ENCODE measurements at places on chromosomes 16 and 17.

GRCh38 chr17:46777943-46778915 lies 40.3 kb downstream of the WNT3 start:
- no peak for DNase-seq

GRCh38 chr16:12833926-12834325 lies 30.2 kb upstream of the CPPED1 start:
- no peak for DNase-seq

DNA sequence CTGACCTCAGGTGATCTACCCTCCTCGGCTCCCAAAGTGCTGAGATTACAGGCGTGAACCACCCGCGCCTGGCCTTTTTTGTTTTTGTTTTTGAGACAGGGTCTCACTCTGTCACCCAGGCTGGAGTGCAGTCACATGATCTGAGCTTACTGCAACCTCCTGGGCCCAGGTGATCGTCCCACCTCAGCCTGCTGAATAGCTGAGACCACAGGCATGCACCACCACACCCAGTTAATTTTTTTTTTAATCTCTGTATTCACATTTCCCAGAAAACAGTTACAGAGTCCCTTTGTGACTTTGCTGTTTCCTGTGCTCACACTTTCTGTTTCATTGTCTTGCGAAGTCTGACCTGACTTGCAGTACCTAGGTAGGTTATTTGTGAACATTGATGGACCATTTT lies 2.7 kb downstream of the CLUAP1 start:
- no peak for DNase-seq

GRCh38 chr17:80253631-80254395 lies 6.8 kb upstream of the RNF213 start:
- no peak for DNase-seq

DNA sequence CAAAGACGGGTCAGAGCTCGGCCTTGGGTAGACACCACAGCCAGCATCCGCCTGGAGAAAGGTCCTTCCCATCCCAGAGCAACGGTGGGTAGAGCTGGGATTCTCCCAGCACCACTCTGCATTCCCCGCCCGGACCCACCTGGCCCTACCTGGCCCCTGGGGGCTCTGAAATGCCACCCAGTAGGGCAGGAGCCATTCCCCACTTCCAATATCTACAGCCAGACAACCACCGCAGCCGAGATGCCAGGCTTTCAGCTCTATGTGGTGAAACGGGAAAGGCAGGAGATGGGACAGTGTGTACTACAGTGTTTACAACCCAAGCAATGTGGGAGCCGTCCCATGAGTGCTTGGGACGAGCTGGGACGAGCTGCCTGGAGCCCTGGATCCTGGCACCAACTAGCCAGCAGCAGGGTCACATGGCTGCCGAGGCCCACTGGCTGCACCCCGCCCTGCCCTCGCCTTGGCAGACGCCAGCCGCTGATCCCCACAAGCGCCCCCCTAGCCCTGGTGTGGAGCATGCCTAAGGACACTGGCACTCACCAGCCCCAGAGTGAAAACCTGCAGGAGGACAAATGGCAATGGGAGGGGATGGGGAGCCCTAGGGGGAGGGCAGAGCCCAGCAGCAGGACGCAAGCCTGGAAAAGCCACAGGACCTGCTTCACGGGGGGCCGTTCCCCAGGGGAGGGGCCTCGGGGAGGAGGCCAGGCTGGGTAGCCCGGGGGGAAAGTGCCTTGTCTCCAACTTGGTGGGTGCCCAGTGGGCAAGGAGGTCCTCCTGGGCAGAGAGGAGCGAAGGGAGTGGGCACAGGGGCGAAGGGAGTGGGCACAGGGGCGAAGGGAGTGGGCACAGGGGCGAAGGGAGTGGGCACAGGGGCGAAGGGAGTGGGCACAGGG lies 13.5 kb downstream of the TMC6 start:
- no peak for DNase-seq

DNA sequence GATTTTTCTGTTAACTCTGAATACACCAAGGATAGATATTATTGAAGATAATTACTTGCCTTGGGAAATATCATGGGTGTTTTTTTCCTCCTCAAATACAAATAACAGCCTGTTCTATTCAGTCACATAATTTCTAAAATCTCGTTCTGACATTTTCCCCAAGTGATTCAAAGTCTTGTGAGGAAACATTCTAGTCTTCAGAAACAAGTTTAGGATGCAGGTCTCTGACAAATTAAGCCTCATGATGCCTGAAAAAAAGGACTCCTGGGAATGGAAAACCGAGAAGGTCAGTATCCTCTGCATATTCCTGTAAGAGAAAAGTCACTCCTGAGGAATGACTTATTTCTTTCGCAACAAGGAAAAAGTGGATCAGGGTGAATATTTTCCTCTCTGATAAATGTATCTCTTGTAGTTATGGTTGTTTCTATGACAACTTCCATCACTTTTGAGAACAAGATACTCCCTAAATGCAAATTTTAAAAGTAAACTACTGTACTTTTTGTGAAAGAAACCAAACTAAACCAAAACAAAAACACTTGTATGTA lies 384.6 kb downstream of the CNTNAP4 start:
- no peak for DNase-seq

- DNase-seq, result peak; percentile 33
Measured at GRCh38 chr17:27602721-27603420, 28.1 kb upstream of the LGALS9 start.

DNA sequence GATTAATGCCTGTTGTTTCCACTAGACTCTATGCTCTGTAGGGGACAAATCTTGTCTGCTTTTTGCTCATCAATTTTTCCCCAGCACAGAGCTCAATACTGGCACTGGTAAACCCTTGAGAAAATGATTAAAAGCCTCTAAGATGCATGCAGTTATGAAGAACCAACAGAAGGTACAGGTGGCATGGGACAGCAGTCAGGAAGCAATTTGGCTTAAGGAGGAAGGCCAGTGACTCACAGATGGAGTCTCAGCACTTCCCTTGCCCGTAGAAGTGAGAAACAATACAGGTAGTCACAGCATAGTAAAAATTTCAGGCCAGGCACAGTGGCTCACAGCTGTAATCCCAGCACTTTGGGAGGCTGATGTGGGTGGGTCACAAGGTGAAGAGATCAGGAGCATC lies 504.7 kb upstream of the RBFOX1 start:
- DNase-seq, result no peak

DNA sequence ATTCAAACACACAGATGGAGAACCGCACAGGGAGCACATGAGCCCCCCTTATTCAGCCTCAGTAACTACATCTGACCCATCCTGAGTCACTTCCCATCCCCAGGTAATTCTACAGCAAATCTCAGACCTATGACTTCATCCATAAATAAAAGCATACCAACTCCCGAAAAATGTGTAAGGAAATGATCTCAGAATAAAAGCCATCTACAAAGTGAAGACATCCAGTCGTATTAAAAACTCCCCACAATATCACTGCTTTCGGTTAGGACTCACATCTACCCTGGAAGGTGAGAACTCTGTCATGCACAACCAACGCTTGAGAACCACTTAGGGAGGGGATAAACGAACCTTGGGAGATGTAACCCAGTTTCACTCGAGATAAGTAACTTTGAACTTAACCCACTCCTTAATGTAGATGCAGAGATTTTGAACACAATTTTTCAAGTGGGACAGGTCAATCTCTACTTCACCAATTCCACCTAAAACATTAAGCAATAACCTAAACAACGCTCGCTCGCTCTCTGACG lies 1.3 kb downstream of the USP36 start:
- DNase-seq, result no peak

- no peak for DNase-seq
Measured at GRCh38 chr16:51952500-51952899, 594.4 kb downstream of the TOX3 start.

- DNase-seq, result no peak
Measured at GRCh38 chr16:6967796-6968320, 364.8 kb upstream of the RBFOX1 start.

GRCh38 chr16:85522842-85523601 lies 90.1 kb upstream of the GSE1 start:
- DNase-seq, result peak; percentile 97

GRCh38 chr17:29143894-29144293 lies 36.3 kb downstream of the MYO18A start:
- peak; percentile 77 for DNase-seq

- no peak for DNase-seq
Measured at GRCh38 chr16:1176280-1176897, 23.5 kb downstream of the CACNA1H start.

- DNase-seq, result no peak
Measured at GRCh38 chr16:66088681-66089080, 277.8 kb upstream of the CDH5 start.

- peak; percentile 76 for DNase-seq
Measured at GRCh38 chr16:88770461-88771293, 14.3 kb downstream of the PIEZO1 start.

DNA sequence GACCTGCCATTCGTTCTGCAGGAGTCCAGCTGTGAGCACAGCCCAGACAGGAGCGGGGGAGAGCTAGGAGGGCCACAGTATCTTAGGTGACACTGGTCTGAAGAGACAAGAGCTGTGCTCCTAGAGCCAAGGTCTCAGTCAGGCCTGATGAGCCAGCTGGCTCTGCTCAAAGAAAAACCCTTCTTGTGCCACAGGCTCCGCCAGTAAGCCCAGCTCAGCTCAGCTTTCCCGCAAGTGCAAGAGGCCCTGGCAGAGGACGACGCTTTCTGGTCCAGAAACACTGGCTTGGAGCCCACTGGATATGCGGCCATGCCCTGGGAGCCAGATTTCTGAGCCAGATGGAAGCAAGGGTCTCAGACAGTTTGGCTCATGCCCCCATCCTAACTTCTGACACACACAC lies 23.9 kb downstream of the PEMT start:
- DNase-seq, result peak; percentile 22

DNA sequence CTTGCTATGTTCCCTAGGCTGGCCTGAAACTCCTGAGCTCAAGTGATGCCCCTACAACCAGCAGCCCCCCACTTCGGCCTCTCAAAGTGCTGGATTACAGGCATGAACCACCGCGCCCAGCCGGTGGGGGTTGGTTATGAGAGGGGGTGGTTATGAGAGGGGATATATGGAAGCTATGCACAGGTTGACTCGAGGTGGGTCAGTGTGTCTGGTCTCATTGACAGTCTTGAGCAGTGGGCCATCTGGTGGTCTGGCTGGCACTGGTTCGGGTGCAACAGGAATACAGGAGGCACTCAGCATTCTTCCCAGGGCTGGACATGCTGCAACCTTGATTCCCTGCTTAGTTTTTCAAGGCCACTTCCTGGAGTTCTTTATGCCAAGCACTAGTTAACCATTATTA lies 5.6 kb upstream of the STX1B start:
- DNase-seq, result no peak

DNA sequence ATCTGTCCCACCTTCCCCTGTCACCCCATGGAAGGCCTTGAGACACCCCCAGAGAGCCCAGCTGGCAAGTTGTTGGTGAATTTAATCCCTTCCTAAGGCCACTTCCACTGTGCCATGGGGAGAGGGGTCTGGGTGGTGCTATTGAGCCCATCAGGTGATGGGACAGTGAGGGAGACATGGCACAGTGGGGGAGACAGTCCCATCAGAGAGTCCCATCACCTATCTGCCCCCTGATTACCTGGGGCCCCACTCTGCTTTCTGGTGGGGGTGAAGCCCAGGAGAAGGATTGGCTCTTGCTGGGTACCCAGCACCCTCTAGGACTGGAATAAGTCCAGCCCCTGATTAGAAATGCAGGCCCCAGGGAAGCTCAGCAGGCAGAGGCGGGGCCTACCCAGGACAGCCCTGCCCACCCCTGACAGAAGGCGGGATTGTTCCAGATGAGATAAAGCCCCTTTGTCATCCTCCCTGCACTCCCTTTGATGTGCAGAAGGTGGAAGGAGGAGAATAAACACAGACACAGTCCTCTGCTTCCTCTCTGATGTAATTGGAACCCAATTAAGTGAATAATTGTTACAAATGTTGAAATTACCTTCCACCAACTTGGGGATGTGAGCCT lies 18.9 kb downstream of the TMEM132E start:
- peak; percentile 81 for DNase-seq

DNA sequence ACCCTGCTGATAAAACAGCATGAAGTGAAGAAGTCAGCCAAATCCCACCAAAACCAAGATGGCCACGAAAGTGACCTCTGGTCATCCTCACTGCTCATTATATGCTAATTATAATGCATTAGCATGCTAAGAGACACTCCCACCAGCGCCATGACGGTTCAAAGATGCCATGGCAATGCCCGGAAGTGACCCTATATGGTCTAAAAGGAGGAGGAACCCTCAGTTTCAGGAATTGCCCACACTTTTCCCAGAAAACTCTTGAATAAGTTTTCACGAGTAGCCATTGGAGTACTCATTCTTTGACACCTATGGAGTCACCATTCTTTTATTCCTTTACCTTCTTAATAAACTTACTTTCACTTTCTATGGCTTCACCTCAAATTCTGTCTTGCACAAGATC lies 44.3 kb downstream of the GSG1L start:
- no peak for DNase-seq

- DNase-seq, result no peak
Measured at GRCh38 chr16:79728048-79728922, 127.7 kb upstream of the MAF start.

GRCh38 chr16:2284001-2284770 lies 16.3 kb upstream of the RNPS1 start:
- DNase-seq, result no peak

DNA sequence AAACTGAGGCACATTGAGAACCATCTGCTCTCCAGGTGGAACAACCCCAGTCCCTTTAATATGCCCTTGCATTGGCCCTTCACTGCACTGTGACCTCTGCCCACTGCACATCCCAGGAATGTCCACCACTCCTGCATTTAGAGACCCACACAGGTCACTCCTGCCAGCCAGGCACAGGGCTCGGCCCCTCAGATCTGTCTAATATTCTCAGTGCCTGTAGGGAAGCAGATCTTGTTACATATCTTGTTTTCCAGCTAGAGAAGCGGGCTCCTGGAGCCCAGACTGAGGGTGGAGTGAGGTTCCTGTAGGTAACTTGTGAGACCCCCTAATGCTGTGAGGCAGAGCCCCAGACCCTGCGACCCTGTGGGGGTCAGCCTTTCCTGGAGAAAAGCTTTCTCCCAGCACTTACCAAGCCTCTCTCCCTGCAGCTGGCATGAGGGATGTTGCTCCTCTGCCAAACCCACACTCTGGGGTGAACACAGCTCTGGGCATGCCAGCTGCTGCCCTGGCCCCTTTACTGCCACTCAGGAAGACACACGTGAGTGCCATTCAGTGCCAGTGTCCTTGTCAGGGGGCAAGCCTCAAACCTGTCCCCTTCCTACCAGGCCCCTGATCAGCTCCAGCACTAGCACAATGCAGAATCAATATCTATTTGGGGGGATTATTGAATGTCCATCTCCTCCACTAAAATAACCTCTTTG lies 40.3 kb upstream of the CRHR1 start:
- DNase-seq, result no peak

DNA sequence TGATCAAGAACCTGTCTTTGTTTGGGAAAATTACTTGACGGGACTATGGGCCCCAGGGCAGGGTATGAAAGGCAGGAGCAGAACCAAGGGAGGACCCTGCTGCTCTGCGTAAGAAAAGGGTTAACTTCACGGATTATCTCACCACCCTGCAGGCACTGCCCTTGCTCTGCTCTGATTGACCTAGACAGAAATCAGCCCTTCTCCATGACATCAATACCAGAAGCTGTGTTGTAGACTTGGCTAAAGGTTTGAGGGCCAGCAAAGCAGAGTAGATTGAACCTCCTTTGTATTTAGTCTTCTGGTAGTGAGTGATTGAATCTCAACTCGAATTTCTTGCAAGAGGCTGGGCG lies 52.9 kb upstream of the ETV4 start:
- no peak for DNase-seq

- DNase-seq, result no peak
Measured at GRCh38 chr17:67253384-67253783, 8.4 kb upstream of the HELZ start.

- no peak for DNase-seq
Measured at GRCh38 chr16:51150888-51151320, at the start of gene SALL1. TSS of gene SALL1 (minus strand) at chr16:51151270. CDS start at chr16:51151241, 29 bp downstream.

- DNase-seq, result no peak
Measured at GRCh38 chr17:78913115-78913514, 10.1 kb upstream of the CEP295NL start.

- DNase-seq, result no peak
Measured at GRCh38 chr17:79361221-79361734, 249.6 kb downstream of the RBFOX3 start.
